Memory B cell (primary cell): ENCODE measurements at places on chromosomes 16 and 17.

DNA sequence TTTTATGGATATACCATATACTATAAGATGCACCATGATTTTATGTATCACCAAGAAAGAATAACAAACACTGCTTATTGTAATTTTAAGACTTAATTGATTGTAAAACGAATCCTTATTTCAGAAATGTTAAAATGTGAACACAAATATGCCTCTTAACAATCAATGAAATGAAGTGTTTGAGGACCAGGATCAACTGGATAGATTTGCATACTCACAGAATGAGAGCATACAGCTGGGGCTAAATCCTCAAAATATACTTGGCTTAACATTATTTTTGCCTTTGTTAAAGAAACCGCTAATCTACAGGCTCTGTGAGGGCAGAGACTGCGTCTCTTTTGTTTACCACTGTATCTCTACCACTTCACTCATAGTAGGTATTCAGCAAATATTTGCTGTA is 93.6 kb downstream of the SPACA3 start:
- no peak for DNase-seq

DNA sequence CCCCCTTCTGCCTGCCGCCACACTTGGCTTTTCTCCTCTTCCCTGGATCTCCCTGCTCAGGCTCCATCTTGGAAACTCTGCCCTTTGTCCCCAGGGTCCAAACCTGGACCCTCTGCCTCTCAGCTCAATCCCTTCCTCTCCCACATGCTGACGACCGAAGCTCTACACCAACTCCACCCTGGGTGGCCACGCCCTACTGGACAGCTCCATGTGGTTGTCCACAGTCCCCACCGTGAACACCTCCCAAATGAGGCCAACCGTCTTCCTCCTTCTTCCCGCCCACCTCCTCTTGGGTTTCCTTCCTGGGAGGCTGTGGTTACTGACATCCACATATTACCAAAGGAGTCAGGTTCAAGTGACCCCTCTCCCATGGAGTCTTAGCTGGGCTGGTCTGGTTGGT is 22.6 kb upstream of the MLKL start:
- DNase-seq, result no peak

GRCh38 chr16:58913456-58913855 is 179.3 kb upstream of the GOT2 start:
- no peak for DNase-seq

GRCh38 chr17:36475346-36475970 is 11.0 kb upstream of the ZNHIT3 start:
- no peak for DNase-seq

- DNase-seq, result no peak
Measured at GRCh38 chr16:79991969-79992368, 391.4 kb upstream of the MAF start.

GRCh38 chr16:10297341-10298006 is 88.4 kb upstream of the ATF7IP2 start:
- DNase-seq, result peak; percentile 63

DNA sequence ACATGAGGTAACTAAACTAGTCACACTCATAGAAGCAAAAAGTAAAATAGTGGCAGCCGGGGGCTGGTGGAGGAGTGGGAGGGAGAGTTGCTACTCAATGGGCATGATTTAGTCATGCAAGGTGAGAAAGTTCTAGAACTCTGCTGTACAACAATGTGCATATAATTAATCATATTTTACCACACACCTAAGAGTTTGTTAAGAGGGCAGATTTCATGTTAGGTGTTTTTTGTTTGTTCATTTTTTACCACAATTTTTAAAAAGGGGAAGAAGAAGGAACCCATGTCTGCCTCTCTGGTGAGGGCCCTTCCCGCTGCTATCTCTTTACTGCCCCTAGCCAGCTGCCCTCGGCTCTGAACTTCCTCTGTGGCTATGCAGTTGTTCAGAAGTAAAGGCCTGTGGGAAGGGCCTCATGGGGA is 11.2 kb downstream of the CD300LB start:
- DNase-seq, result peak; percentile 36

DNA sequence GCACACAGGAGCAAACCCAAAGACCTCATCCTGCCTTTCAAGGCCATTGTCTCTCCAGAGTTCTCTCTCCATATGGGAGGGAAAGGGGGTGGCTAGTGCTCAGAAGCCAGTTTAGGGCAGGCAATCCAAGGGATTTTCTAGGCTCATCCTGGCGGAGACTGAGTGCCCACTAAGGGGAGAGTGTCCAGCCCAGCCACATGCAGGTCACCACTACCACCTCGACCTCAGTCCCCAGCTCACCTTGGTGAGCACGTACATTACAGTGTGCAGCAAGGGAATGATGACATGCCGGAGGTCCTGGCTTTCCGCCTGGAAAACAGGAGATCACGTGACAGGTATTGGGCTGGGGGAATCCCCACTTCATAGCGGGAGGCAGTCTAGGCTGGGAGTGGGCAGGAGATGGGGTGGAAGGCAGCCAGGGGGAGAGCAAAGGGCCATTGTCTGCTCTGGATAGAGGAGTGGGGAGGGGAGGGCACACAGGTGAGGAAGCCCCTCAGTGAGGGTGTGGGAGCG is 29.9 kb downstream of the PIK3R6 start:
- DNase-seq, result no peak

GRCh38 chr16:54006693-54007092 is 279.9 kb downstream of the IRX3 start:
- no peak for DNase-seq

DNA sequence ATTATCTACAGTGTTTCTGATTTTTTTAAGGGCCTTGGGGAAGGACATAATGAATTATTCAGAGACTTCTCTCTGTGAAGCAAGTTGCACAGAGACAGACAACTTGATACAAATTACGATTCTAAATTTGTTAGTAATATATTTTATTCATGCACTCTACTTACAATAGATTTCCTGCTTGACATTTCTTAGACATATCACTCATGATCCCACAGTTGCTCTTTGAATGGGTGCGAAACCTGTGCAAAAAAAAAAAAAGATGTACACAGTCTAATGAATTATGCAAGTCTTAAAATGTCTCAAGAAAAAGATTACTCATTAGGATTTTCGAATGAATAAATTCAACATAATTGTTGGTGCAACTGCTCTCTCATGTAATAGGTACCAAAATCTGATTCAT is 254.8 kb downstream of the PRKCA start:
- DNase-seq, result no peak

DNA sequence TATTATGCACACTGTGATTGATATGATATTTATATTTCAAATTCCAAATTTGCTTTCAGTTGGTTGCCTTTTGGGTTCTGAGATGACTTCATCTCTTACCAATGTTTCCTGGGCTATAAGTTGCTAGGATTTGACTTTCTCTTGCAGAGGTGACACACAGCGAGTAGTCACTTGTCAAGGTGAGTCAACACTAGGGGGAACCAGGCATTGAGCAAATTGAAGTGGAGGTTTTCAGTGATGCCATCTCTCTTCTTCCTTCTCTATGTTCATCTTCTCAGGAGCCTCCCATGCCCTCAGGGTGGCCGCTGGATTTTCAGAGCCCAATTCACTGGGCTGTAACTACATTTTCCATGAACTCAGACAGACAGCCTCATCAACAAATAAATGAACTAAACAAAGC is 6.0 kb upstream of the CPD start:
- no peak for DNase-seq

DNA sequence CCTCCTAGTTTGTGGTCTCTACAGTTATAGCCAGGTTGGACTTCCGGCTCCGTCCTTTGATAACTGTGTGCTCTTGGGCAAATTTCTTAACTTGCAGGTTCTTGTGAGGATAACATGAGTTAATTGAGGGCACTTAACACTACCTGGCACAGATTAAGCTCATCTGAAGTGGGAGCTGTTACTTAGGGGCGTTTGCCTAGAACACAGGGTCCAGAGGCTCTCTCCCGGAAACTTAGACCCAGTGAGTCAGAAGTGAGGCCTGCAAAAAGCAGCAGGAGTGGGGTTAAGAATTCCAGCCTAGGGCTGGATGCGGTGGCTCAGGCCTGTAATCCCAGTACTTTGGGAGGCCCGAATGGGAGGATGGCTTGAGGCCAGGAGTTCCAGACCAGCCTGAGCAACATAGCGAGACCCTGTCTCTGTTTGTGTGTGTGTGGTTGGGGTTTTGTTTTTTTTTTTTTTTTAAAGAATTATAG is 1.4 kb downstream of the MVP start:
- no peak for DNase-seq
